Mucosa of descending colon (tissue), 3 donors: ENCODE measurements at places on chromosomes 1 and 21. TPM values are rescaled to one million over a fixed set of nuclear protein-coding genes. Genes with fewer than 3 reads are reported as not detected.

S100B gene
- 6.4 TPM for total RNA-seq

CPLANE2 gene
- total RNA-seq = 9.9 TPM

HSPA6 gene
- 2.0 TPM for total RNA-seq

S100A8 gene
- total RNA-seq = 22.4 TPM

DNM3 gene
- 1.4 TPM for total RNA-seq

LRRC8B gene
- total RNA-seq = 16.1 TPM

AMPD1 gene
- total RNA-seq = 0.63 TPM

SLC30A2 gene
- 0.14 TPM for total RNA-seq

SLC30A10 gene
- total RNA-seq = 11.3 TPM

NPPB gene
- not detected for total RNA-seq

GCSAML gene
- 0.32 TPM for total RNA-seq

NEK2 gene
- 12.7 TPM for total RNA-seq

RAVER2 gene
- 35.9 TPM for total RNA-seq

CFAP74 gene
- 0.13 TPM for total RNA-seq

- peak; percentile 70 for DNase-seq
These were observed 28.3 kb upstream of the PCBP3 start for GRCh38 chr21:45615145-45615711.

DNA sequence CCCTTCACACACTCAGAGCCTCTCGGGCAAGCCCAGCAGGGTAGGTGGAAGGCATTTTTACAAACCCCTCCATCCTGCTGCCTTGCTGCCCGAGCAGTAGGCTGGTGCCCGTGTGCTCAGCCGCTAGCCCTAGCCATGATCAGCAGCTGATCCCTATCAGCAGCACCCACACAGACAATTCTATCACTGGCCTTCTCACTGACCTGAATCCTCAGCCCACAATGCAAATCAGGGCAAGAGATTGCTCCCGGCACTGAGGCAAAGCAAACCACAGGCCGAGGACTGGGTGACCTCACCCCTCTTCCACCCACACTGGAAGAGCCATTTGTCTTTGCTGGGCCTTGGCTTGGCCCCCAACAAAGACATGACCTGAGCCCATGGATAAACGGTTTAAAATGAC lies 895 bp upstream of the PDZK1 start:
- DNase-seq = no peak

GRCh38 chr1:151036356-151036755 lies at the start of gene BNIPL:
BNIPL (plus strand) TSS chr1:151036586; CDS start chr1:151036726, 140 bp downstream.
- no peak for DNase-seq

DNA sequence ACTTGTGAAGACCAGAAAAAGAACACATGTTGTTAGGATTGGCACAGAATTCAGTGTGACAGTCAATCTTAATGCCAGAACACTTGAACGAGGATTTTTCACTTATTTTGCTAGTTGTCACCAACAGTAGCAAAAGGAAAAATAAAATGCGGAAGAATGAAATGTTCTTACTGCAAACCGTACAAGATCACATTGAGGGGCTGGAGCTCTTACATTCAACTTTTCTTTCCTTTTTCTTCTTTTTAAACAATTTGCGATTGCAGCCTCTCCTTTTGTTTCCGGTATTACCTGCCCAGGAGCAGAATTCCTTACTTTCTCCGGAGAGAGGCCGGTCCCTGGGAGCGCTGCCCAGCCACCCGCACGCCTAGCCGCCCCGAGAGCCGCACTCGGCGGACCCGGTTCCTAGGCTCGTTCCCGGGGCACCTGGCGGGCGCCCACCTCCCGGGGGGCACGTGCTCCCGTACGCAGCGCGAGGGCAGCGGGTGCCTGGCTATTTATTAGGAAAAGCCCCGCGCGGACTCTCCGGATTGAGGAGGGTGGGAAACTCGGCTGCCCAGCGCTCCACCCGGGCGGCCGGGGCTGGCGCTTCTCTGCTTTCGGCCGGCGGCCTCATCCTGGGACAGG lies 1.2 kb upstream of the CAMTA1 start:
- DNase-seq = no peak

GRCh38 chr1:42128964-42129363 lies 24.2 kb upstream of the GUCA2B start:
- no peak for DNase-seq

DNA sequence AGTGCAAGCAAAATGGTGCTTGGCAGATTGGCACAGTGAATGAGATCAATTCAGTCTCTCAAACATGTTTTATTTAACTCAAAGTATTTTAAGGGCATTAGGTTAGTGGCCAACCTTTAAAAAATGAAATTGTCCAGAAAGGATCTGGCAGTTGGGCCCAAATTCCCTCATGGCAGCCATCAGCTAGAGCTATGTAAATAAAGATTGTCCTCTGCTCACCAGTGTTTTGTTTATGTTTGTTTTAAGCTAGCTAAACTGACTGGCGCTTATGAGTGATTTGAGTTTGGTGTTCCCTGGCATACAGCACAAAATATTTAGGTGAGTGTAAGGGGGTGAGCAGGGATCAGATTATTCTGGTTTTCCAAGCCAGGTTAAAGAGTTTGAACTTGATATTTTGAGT lies 18.1 kb downstream of the HDAC1 start:
- no peak for DNase-seq

DNA sequence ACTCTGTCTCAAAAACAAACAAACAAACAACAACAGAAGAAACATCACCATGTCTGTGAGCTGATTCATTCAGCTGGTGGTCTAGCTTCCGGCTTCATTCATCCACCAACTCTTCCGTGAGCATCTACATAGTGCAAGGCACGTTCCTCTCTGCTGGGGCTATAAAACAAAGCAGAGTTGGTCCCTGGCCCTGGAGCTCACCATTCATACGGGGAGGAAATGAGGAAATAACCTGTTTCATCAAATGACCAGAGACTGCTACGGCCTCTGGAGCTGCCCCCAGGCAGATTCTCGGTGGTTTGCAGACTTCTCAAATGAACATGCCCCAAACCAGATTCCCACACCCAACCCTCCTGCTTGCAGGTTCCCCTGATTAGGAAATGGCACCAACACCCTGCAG lies 41.0 kb upstream of the ID3 start:
- no peak for DNase-seq

- DNase-seq = no peak
These were observed 29.7 kb upstream of the EVA1B start for GRCh38 chr1:36352910-36353878.

DNA sequence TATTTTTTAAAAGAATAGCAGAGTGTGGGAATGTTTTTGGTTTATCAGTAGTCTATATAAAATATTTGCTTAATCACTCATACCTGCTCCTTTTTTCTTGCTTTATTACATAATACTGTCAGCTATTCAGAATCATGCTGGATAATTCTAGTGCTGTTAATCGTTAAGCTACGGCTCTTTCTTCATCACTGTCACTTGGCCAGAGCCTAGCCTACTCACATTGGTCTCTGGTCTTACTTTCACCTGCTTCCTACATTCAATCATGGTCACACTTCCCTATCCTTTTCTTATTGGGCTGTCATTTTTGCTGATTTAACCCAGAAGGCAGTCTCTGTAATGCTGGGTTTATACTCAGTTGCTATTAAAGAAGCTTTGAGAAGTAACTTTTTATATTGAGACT lies 2.5 kb downstream of the KLHL20 start:
- no peak for DNase-seq

- DNase-seq = no peak
These were observed 65.8 kb upstream of the F3 start for GRCh38 chr1:94607398-94607797.

DNA sequence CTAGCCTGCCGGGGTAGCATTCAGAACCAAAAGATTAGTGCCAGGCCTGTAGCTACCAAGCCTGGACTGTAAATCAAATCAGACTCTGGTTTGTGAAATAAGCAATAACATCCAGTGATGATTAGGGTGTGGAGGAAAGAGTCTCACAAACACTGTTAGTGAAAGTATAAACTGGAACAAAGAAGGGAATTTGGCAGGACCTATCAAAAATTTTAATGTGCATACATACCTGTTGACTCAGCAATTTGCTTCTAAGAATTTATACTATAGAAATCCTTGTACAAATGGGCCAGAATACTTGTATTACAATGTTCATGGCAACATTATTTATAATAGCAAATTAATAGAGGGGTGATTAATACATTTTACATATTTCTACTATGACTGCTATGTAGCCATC lies 109.8 kb upstream of the WARS2 start:
- DNase-seq = no peak

DNA sequence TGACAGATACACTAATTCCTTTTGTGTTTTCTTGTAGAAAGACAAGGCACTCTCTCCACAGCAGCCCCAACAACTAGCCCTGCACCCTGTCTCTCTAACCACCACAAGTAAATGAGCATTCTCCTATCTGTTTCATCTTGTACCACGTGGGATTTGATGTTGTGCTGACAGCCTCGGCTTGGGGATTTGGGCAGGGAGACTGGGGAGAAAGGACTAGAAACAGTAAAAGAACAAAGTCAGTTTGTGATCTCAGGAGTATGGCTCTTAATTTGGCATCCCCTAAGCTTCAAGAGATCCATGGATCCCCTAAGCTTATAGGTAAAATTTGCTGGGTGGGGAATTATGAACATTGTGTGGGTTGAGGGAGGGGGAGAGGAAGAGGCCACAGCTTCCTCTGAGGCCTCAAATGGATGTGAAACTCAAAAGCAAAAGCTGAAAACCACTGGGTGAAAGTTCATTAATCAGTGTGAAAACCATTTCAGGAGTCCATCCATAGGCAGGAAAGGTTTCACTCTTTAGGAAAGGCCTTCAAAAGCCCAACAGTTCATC lies 3.1 kb downstream of the C1orf162 start:
- no peak for DNase-seq

DNA sequence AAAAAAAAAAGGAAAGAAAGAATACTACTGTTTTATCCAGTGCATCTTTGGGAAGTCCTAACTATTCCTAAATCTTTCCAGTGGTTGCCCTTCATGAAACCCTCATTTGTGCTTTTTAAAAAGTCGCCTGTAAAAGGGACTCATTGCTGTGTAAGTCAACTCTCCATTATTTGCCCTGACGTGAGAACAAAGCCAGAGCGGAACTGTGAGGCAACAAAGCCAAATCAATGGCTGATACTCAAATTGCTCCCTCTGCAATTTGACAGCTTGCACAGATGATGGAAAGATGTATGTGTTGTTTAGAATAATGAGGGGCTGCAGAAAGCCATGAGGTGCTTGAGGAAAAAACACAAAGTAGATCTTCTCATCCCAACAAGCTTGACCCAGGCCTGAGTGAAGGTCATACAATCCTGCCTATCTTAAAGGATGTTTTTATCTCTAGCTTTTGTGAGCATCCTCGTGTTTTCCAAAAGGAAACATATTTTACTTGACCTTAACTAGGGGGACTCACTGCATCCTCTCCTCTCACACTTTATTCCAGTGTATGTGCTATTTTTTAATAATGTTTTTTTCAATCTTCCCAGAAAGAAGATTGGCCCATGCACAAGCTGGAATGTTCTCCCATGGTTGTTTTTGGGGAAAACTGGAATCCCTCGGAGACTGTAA lies 33.4 kb downstream of the SMYD2 start:
- DNase-seq = no peak

- DNase-seq = no peak
These were observed 18.6 kb downstream of the CD247 start for GRCh38 chr1:167499664-167500101.

DNA sequence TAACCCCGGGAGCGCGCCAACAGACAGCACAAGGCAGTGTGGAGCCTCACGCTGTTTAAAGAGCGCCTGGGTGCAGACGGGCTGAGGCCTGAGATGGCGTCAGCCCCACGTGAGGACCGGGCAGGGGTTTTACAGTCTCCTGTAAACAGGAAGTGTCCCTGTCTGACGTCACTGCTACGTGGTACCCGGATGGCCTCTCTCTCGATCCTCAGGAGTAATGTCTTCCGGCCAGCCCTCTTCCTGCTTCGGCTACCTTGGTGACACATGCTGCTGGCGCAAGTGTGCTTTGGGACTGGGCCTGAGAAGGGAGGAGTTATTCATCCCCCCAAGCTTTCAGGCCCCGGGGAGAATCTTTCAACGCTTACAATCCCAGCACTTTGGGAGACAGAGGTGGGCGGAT lies 41.2 kb downstream of the CNST start:
- no peak for DNase-seq

DNA sequence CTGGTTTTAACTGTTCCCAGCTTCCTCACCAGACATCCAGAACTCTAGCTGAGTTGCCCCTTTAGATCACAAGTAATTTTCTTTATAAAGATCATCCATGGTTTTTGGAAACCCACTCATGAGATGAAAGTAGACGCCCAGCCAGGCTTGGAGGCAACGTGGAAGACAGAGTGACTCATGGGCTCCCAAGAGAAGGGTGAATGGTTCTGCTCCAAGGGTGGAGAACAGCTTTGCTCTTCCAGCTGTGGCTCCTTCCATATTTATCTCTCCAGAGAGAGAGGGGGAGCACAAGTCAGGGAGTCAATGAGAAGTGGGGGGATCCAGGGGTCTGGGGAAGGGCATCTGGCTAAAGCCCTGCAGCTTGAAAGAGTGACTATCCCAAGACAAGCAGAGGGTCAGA lies 13.8 kb downstream of the FAM78B start:
- DNase-seq = no peak

GRCh38 chr21:34877485-34878128 lies 171.5 kb downstream of the RUNX1 start:
- DNase-seq = peak; percentile 85

GRCh38 chr1:71473331-71473730 lies 392.5 kb upstream of the ZRANB2 start:
- DNase-seq = no peak

DNA sequence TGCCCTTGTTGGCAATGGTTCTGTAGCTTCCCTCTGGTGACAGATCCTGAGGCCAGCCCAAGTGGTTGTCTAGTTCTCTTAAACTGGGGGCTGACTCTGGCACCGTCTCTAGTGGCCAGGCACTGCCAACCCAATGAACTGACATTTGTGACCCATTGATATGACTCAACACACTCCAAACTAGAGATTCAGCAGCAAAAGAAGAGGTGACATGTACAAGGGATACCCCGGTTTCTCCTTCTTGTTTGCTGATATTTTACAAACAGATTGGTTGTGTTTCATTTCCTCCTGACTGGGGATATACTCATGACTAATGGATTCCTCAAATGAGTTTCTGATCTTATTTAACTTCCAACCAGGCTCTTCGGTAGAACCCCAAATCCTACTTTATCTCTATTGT lies 65.9 kb upstream of the DNAJC6 start:
- no peak for DNase-seq

GRCh38 chr1:248825136-248825535 lies 579 bp downstream of the SH3BP5L start:
- DNase-seq = peak; percentile 67

GRCh38 chr21:21860888-21861287 lies 862.7 kb downstream of the NCAM2 start:
- no peak for DNase-seq

GRCh38 chr1:219461981-219462400 lies 150.9 kb downstream of the ZC3H11B start:
- no peak for DNase-seq

DNA sequence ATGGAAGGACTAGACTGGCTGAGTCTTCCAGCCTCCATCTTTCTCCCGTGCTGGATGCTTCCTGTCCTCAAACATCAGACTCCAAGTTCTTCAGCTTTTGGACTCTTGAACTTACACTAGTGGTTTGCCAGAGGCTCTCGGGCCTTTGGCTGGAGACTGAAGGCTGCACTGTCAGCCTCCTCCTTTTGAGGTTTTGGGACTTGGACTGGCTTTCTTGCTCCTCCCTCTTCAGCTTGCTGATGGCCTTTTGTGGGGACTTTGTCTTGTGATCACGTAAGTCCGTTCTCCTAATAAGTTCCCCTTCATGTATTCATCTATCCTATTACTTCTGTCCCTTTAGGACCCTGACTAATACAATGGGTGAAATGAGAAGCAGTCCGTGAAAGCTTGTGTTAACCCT lies 196.4 kb downstream of the KAZN start:
- no peak for DNase-seq
